ENCODE measurements at places on chromosomes 7 and 10.

- no peak for DNase-seq
Measured at GRCh38 chr10:109428775-109429491, 494.4 kb downstream of the XPNPEP1 start.

- DNase-seq, result peak; percentile 82
Measured at GRCh38 chr10:48289501-48290238, 15.2 kb upstream of the FRMPD2 start.

- DNase-seq, result no peak
Measured at GRCh38 chr7:83794829-83795228, 145.9 kb upstream of the SEMA3E start.

GRCh38 chr7:101173752-101174244, 6.3 kb downstream of the NAT16 start:
- DNase-seq, result peak; percentile 73

GRCh38 chr10:132987671-132988571, 45.6 kb upstream of the CFAP46 start:
- DNase-seq, result no peak

DNA sequence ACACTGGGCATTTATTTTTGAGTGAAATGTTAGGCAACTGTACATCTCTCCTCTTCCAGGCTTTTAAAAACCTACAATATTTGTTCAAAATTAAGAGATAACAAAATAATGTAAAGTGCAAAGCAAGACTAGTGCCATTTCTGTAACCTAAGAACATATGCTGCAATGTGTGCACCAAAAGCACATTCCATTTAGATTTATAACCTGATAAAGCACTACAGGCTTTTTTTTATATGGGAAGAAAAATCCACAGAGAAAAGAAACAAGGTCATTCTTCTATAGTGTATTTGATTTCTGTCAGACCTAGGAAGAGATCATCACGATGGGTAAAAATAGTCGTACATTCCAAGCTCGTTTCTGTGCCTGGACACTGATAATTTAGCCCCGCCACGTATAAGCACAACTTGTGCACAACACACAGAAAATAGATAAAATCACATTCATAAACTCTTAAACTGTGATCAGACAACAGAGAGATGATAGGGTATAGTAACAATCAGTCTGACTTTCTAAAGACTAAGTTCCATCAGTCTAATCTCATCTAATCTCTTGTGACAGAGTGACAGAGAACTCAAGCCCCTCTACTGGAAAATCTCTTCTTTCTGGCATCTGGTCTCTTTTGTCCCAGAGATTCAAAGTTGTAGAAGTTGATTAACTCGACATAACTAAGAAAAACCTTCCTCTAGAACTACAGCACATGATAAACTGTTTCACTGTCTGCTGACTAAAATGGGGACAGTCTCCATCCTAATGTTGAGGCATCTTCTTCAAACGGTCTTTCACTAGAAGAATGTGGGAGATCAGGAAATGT, 6.7 kb downstream of the LAMB1 start:
- no peak for DNase-seq

GRCh38 chr10:96532523-96532922, 18.8 kb upstream of the TLL2 start:
- no peak for DNase-seq

DNA sequence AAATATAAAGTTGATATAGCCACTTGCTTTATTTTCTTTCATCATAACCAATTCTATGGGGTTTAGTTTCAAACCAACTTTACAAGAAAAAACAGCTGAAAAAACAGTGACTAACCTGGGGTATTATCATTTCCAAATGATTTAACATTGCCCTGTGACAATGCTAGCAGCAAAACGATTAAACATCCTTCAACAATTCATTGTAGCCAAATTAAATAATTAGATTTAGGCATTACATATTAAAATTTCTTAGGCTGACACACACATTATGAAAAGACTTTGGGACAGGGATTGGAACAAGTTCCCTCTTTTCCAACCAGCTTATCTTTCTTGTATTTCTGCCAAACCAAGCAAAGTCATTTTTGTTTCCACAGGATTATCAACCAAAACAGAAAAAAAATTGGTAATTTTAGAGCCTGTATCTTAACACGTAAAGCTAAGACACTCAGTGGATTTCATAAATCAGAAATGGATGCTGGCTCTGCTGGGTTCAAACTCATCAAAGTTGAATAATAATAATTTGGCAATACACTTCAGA, 84.0 kb downstream of the SEMA3D start:
- no peak for DNase-seq

DNA sequence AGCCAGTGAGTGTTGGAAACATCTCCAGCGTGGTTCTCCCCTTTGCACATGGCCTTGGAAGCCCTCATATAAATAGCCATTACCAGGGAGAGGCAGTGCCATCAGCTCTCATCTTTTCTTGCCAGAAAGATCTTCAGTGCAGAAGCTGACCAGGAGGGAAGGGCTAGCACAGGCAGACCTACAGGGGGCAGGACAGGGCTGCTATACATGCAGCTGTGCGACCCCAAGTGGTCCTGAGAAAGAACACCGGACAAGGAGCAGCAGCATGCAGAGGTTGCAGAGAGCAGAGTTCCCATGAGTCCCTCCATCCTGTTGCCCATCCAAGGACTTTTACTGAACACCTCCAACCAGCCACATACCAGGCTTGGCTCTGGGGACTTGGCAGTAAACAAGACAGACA, 17.1 kb downstream of the GRID1 start:
- DNase-seq, result peak; percentile 40

DNA sequence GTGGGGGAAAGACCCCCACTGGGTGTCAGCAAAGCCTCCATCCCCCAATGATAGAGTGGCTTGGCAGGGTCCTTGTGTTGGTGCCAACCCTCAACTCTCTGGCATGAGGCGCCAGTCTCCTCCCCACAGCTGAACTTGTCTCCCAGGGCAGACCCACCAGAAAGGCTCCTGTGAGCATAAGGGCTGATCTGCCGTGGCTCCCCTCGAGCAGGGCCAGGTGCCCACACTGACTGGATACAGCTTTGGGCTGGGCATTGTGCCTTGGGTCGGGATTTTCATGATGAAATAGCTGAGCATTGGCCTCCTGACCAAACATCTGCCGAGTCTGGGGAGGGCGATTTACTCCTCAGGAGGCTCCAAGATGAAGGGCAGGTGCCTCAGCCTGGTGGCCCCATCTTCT, 68.1 kb upstream of the NPTX2 start:
- no peak for DNase-seq

DNA sequence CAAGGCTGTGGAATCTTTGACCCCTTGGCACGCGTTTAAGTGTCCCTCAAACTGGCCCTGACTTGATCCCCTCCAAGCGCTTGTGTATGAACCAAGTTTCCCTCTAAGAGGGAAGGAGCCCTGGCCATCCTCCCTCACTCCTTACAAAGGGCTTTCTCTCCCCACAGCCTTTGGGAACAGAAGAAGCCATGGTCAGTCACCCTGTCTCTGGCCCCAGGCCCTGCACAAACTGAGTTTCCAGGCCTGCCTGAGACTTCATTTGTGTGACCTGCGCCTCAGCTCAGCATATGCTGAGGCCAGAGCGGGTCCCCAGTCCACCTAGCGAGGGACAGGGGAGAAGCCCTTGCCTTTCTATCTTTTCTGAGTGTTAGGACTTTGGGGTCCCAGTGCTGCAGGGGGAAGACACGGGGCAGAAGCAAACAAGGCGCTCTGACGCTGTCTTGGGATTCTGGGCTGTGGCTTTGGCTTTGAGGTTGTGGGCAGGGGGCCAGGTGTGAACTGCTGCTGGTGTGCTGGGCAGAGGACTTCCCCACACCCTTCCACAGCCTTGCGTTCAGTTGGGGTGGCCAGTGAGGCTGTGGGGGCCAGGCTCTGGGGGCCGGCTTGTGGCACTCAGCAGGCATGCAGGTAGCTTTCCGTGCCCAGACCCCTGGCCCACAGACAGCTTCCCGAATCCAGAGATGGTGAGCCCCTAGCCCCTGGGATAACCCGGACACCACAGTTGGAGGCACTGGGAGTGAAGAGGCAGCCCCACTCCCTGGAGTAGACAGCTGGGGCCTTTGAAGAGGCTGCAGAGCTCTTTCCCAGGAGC, 1.5 kb downstream of the RET start:
- DNase-seq, result no peak

DNA sequence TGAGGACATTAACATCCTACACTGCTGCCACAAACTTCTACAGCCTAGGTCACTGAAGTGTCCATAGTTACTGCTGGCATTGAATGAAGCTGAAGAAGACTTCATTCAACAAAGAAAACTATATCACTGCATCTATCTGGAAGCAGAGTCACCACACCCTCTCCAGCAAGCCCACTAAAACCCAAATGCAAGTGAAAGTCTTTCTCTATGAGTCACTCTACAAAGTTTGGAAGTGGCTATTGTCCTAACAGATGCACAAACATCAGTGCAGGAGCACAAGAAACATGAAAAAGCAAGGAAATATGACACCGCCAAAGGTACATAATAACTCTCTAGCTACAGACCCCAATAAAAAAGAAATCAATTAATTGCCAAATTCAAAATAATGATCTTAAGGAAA, 43.5 kb upstream of the CAMK2B start:
- no peak for DNase-seq

GRCh38 chr10:52609626-52610240, 162.9 kb downstream of the MBL2 start:
- DNase-seq, result no peak
